ENCODE measurements at places on chromosomes 11 and 22.

- DNase-seq, result no peak
These were observed 79.1 kb upstream of the SCUBE2 start for GRCh38 chr11:9170450-9170849.

- peak; percentile 63 for DNase-seq
These were observed 52.3 kb downstream of the SLC22A12 start for GRCh38 chr11:64643256-64643881.

DNA sequence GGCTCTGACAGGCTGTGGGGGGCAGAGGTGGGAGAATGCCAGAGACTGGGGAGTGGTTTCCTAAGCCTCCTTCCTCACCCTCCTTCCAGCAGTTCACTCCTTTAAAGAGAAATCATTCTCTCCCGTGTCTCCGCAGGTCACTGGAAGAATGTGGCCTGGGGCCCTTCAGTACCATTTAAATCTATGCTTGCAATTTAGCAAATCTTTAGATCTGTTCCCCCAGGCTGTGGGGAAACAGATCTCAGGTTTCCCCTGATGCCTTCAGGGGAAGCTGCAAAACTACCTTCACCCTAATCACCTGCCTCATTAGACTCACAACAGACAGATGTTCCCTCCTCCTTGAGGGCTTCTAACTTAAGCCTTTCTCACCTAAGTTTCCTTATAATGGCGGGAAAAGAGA, 55.3 kb downstream of the KIRREL3 start:
- no peak for DNase-seq

GRCh38 chr11:82995235-82995634, 76.5 kb downstream of the RAB30 start:
- no peak for DNase-seq

DNA sequence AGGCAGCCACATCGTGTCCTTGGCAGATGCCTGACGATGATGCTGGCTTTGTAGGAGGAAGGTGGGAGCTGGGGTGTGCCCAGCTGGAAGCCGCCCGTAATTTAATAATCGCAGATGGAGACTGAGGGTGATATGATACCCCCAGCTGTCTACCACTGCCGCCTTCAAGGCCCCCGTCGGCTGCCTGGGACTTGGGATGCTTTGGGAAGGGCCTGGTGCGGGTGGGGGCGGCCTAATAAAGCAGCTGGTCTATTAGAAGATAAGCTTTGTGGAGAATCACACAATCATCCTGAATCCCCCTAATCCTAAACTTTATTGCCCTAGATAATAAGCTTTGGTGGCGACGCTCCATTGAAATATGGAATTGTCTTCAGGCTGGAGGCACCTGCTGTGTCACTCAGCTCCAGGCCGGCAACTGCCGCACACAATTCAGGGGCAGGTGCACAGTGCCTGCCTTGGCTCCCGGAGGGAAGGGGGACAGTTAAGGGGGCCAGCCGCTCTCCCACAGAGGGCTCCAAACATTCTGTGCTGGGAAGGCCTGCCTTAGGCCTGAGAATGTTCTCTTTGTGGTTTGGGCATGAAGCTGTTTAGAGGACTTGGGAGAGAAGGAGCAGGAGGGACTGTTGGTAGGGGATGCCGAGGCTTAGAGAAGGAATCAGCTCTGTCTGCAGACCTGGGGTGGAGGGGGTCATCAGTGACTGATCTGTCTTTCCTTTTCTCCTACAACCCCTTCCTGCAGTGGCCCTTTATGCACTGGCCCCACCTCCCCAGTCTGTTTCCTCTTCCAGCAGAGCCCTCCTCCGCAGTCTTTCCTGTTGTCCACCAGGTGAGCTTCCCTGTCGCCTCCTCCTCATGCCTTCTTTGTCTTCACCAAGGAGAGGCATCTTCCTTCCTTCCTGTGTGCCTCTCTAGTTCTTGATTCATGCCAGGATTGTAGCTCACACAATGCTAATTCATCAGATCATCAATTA, 65.3 kb downstream of the ARL14EP start:
- no peak for DNase-seq

DNA sequence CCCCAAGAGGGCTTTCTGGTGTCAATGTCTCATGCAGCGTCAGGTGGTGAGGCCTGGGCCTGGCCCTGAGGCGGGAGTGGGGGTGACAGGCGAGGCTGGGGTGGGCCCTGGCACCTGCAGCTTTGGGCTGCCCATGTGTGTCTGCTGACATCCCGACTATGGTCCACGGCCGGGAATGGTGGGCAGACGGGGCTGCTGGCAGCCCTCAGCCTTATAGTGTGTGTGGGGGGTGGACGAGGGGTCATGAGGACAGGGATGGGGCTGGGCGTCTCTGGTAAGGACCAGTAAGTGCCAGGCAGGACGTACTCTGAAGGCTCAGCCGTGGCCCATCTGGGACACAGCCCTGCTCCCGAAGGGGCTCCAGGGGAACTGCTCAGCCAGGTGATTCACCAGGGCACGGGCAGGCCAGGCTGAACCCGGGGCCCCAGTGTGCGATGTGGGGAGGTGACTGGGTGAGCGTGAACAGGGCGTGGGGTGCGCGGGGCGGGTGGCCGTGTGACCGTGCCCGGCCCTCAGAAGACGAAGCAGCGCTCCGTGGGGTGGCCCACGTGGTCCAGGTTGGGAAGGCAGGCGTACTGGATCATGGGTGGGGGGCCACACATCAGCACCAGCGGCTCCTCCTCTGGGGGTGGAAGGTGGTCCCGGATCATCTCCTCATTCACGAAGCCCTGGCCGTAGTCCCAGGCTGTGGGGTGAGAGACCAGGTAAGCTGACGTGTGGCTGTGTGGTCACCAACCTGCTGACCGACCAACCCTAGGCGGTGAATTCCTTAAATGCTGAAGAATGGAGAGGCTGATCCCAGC, 4.8 kb upstream of the POLDIP3 start:
- no peak for DNase-seq

DNA sequence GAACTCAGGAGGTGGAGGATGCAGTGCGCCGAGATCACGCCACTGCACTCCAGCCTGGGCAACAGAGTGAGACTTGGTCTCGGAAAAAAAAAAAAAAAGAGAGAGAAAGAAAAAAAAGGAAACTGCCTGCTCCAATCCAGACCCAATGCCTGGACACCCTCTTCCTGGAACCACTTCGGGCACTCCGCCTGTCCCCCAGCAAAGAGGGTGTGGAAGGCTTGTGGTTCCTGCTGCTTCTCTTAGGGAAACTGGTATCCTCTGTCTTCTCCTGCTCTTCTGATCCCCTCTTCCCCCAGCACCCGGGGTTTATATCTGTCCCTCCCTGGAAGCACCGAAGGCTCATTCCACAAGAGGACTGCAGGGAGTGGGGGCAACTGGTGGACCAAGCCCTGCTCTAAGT, 12.9 kb downstream of the CHRNA10 start:
- DNase-seq, result no peak

DNA sequence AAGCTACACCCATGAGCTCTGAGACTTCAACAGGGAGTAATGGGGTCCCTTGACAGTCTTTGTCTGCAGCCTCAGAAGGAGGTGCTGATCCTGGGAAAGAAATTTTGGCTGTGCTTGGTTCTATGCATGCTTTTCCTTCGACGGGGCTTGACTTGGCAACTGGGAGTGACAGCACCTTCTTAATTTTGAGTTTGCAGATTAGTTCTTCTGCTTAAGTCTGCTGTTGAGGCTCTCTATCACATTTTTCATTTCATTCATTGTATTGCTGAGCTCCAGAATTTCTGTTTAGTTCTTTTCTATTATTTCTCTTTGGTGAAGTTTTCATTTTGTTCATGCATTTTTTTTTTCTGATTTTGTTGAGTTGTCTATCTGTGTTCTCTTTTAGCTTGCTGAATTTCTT, 125.6 kb downstream of the SNX19 start:
- DNase-seq, result no peak

DNA sequence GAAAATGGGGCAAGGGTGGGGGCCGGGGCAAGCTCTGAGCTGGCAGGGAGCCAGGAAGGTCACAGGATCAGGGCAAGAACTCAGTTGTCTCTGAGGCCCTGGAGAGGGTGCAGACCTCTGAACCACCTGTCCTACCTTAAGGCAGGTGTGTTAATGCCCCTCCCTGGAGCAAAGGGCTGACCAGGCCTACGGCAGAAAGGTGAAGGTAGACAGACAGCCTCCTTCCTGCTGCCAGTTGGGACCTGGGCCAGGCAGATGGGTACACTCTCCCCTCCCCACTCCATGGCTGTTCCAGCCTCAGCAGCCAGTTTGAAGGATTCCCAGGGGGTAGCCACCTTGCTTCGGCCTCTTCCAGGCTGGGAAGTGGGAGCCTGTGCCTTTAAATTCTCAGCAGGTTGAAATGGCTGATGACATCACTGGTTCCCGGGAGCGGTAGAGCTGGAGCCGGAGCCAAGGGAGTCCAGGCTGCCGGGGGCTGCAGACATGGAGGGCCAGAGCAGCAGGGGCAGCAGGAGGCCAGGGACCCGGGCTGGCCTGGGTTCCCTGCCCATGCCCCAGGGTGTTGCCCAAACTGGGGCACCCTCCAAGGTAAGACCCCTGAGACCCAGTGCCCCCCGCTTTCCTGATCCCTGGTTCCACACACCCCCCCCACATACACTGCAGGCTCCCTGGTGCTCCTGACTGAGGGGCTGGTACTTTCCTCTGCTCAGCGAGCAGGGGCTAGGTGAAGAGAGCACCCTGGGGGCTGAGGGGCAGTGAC, at the start of gene INPP5J:
Gene INPP5J, plus strand, starts transcription at position 435 of the 760 bp plus-strand sequence. Its CDS starts 49 bp downstream, at position 484.
- DNase-seq, result no peak

GRCh38 chr11:134060316-134060715, 8.6 kb upstream of the JAM3 start:
- no peak for DNase-seq

DNA sequence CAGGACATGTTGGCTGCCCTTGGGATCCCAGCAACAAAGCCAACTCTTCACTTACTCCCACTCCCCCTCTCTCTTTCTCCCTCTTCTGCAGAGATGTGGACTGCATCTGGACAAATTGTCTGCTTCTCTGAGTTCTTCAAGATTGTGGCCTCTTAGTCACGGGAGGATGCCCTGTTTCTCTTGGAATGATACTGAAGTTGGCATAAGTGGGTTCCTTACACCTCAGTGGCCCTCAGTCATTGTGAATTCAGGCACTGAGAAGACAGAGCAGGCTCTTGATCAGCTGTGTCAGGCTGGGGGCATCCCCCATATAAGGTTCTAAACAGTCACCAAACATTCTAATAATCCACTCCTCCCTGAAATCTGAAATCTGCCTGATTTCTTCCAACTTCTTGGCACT, 6.1 kb upstream of the E2F8 start:
- DNase-seq, result no peak

DNA sequence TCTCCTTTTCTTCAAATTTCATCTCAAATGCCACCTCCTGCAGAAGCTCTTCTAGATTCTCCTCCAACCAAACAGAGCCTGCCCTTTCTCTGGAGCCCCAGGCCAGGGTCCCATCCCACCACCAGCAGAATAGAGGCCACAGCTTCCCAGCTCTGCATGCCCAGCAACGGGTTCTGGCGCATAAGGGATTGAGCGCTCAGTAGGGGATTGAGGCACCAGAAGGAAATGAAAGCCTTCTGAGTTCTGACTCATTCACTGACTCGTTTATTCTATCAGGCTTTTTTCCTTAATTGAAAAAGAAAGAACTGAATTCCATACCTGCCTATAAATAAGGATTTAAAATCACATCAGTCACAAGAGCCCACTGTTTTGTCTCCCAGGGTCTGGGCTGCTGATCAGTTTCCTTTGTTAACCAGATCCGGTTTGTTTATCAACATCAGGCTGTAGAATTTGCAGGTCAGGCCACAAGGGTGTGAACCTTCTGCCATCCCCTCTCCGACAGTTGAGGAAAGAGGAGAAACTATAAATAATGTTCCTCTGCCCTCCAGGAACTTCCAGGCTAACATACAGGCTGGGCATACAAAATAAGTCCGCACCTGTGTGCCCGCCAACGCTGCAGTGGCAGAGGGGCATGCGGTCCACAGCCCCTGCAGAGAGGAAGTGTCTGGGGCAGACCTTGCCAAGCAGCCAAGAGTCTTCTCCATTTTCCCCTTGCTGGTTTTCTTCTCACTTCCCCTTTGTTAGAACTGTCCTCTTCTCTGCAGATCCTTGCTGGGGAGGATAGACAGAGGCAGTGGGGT, 63.5 kb upstream of the PRDM11 start:
- DNase-seq, result no peak

DNA sequence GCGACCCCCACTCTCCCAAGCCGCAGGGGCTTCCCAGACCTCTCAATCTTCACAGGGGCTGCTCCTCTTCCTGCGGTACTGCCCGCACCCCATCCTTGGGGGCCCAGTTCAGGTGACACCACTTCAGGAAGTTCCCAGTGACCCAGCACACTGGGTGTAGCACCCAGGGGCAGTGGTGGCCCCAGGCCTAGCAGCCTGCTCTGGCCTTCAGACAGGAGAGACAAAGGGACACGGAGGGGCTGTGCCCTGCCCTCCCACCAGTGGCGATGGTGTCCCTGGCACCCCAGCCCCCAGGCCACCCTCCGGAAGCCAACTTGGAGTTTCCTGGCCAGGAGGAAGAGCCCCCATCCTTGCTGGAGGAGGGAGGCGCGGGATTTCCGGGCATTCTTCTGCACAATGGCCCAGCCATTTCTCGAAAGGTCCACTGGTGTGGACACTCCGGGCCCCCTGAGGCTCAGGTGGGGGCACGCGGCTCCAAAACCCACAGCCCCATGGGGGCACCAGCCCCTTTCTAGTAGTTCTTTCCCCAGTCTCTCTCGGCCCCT, 978 bp upstream of the CLDN5 start:
- no peak for DNase-seq

- no peak for DNase-seq
These were observed 576.7 kb upstream of the LRRC4C start for GRCh38 chr11:42036201-42036600.

- peak; percentile 97 for DNase-seq
These were observed at the start of gene FAM89B for GRCh38 chr11:65572356-65573051. FAM89B (plus strand) TSS chr11:65572538; CDS start chr11:65572670, 132 bp downstream.

DNA sequence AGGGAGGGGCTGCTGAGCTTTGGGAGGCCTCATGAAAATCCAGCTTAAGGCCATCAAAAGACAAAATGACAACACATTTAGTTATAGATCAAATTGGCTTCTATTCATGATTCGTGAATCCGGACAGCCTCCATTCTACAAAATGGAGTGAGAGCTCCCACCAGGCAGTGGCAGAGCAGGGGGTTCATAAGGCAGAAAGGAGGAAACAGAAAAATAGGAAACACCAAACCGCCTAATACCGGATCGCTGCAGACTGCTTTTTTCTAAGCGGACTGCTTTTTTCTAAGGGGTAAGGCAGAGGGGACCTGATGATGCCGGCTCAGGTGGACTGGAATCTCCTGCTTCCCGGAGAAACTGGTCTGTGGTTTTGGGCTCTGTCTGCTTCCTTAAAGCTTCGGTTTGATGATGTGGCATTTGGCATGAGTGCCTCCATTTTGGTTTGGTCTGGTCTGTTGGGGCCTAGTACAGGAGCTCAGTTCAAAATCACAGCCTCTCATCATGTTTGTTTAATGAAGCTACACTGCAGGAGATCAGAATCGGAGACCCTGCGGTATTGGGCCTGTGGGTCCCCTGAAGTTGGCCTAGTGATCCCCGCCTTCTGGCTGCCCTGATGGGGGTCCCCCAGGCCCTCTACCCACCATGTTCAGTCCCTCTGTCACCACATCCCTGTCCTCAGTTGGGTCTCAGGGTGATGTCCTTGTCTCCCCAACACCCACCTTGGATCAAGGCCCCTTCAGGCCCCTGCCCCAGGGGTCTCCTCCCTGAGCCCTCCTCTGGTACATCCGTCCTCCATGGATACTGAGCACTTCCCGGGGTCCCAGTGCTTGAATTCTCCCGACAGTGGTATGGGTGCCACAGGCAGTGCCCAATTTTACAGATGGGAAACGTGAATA, 1.2 kb downstream of the ALDH3B1 start:
- peak; percentile 55 for DNase-seq

GRCh38 chr11:134584706-134585445, 172.8 kb upstream of the B3GAT1 start:
- no peak for DNase-seq

- no peak for DNase-seq
These were observed 93.6 kb upstream of the ISX start for GRCh38 chr22:34972191-34972897.

- DNase-seq, result no peak
These were observed 130.1 kb downstream of the SOX6 start for GRCh38 chr11:16226245-16226644.

Measured in sciatic nerve (tissue), 2 donors.